ENCODE measurements at places on chromosomes 1 and 21.
A peak's percentile ranks its signal among the peaks of the same experiment; 100 is the strongest.

GRCh38 chr21:27787046-27787445 lies 820.2 kb upstream of the ADAMTS5 start:
- DNase-seq, result no peak

GRCh38 chr1:23505851-23506250 lies 21.9 kb upstream of the ASAP3 start:
- no peak for DNase-seq

DNA sequence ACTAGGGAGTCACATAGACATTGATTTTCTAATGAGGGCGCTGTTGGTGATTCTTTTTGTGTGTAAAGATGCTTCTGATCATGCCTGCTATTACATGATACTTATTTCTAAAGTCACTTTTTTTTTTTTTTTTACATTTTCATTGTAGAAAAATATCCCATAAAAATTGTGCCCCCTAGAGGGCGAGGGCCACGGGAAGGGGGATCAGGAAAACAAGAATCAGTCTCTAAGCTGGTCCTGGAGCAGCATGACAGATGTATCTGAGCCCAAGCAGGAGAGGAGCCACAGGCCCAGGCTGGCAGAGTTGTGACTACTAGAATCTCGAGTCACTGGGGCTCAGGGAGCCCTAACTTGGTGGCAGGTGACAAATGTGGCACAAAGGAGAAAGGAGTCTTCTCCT lies 28.1 kb downstream of the ZSCAN20 start:
- DNase-seq, result no peak

GRCh38 chr1:46592823-46593222 lies 11.2 kb downstream of the MKNK1 start:
- DNase-seq, result no peak

- DNase-seq, result no peak
Observed at GRCh38 chr1:57866998-57867397, 443.1 kb upstream of the DAB1 start.

DNA sequence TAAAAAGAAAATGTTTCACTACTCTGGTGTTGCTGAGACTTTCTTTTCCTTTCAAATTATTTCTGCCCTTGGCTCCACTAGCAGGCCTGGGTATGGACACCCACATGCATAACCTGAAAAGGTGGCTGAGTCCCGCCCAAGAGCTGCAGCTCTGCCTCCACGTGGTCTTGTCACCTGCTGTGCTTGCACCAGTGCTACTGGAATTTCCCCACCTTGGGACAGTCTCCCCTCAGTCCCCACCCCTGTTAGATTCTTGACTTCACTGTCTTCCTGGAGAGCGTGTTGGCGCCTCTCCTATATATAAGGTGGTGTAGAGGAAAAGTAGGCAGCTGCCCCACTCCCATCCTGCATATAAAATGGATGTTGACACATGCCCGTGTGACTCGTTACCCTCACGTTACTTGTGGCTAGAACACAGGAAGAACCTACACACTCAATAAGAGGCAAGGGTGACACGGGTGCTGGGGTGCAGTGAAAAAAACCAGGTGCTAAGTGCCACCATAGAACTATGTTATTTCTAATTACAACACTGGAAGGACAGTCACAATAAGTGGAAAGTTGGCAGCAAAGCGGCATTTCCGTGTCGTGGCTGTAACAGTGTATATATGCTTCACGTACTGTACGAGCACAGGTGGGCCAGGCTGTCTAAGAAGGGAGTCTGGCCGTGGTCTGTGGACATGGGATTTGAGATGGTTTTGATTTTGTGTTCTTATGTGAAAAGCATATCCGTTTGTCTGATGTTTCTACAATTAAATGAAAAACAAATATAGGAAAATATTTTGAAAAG lies 61.0 kb downstream of the POFUT2 start:
- peak; percentile 23 for DNase-seq

DNA sequence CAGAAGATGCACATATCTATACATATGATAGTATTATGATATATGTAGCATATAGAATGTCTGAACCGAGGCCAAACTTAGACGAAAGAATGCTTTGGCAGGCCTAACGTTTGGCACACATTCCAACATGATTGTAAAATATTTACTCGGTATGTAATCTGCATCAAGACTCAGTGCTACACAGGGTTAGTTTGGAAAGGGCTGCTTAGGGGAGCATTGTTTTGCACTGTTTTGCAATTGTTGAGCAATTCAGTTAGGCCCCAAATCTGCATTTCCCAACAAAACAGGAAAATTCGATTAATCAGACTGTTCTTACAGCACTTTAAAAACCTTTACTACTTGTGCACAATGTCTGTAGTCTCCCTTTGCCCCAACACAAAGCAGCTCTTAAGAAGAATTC lies 216.0 kb upstream of the NEGR1 start:
- DNase-seq, result no peak

DNA sequence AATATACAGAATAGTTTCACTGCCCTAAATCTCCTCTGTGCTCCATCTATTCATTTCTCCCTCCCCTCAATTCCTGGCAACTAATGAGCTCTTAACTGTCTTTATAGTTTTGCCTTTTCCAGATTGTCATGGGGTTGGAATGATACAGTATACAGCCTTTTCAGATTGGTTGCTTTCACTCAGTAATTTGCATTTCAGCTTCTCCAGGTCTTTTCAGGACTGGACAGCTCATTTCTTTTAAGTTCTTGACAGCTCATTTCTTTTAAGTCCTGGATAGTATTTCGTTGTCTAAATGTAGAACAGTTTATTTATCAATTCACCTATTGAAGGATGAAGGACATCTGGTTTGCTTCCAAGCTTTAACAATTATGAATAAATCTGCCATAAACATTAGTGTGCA lies 22.6 kb downstream of the KRTAP21-3 start:
- DNase-seq, result no peak

DNA sequence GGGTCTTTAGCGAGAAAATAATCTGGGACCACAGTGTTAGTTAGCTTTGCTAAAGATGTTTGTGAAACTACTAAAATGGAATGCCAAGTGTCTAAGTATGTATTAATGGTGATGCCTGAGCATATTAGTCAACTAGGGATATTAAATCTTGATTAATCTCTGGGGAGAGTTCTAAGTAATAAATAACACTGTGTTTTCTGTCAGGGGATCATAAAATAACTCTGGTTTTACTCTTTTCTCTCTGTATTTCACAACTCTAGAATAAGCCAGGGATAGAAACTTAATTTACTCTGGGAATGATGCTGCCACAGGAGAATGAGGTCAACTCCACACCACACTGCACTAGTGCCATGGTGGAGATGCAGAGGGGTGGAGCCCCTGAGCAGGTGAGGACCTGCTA lies 399.2 kb downstream of the PTBP2 start:
- no peak for DNase-seq

GRCh38 chr1:38006008-38006828 lies 904 bp upstream of the FHL3 start:
- no peak for DNase-seq

DNA sequence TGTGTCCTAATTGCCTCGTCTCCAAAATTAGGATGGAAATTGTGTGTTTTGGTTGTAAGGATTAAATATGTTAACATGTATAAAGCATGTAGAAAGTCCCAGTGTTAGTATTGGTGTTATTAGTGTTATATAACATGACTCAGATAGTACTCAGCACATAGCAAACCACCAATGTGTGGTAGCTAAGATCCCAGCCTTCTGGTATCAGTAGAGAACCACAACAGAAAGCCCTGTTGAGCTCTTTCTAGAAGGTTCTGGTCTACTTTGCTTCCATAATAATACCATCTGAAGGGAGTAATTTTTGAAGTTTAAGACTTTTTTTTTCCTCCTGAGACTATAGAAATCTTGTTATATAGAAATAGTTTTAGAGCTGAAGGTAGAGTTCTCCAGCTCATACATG lies 259.3 kb upstream of the SGIP1 start:
- DNase-seq, result peak; percentile 58

- no peak for DNase-seq
Observed at GRCh38 chr1:245229051-245229450, 74.3 kb downstream of the KIF26B start.

DNA sequence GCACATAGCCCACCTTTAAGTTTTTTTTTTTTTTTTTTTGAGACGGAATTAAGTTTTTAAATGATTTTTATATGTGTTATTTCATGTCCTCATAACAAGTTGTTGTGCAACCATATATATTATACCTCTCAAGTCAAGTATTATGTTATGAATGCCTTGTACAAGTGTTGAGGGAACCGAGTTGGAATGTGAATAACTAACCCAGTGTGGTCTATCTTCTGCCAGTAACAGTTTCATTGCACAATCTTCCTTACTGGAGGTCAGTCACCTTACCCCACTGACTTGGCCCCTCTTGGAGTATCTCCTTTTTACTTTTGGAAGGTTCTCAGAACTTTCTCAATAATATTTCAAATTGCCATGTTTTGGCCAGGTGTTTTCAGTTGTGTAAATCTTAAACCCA lies 201.9 kb downstream of the CACNA1E start:
- DNase-seq, result no peak

- DNase-seq, result no peak
Observed at GRCh38 chr1:180935326-180936109, 22.8 kb downstream of the KIAA1614 start.

GRCh38 chr1:33378524-33378923 lies 52.4 kb downstream of the PHC2 start:
- DNase-seq, result no peak

GRCh38 chr21:24470852-24471251 lies 1136.4 kb downstream of the MRPL39 start:
- DNase-seq, result no peak

GRCh38 chr1:232767305-232768074 lies 37.7 kb upstream of the MAP10 start:
- peak; percentile 28 for DNase-seq

- peak; percentile 51 for DNase-seq
Observed at GRCh38 chr1:179082333-179082998, 596 bp downstream of the TOR3A start.

DNA sequence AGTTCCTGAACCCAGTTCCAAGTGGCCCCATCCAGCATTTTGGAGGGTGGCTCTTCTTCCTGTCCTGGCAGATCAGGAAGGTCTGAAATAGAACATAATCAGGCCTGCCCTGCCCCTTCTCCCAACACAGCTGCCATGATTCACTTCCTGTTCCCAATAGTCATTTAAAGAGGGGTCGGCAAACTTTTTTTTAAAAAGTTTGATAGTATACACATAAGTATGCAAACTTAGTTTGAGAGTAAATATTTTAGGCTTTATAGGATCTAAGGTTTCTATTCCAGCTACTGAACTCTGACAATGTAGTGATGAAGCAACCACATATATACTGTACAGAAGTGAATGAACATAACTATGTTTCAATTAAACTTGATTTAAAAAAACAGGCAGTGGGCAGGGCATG lies 66.4 kb downstream of the LUZP1 start:
- DNase-seq, result no peak

- DNase-seq, result peak; percentile 86
Observed at GRCh38 chr1:36160949-36161485, 5.1 kb downstream of the MAP7D1 start.

DNA sequence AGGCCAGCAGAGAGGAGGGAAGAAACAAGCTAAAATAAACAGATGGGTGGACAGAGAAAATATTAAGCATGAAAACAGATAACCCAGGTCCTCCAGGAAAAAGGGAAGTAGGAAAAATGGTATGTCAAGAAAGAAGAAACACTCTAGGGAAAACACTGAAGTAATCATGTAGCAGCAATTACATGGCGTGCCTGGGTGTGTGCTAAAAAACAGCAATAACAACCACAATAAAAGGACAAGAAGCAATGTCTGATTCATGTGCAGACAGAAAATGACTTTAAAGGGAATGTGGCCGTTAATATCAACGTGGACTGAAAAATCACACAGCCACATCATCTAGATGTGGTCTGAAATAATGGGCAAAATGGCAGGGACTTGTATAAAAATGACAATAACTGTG lies 369.7 kb downstream of the PTBP2 start:
- no peak for DNase-seq

DNA sequence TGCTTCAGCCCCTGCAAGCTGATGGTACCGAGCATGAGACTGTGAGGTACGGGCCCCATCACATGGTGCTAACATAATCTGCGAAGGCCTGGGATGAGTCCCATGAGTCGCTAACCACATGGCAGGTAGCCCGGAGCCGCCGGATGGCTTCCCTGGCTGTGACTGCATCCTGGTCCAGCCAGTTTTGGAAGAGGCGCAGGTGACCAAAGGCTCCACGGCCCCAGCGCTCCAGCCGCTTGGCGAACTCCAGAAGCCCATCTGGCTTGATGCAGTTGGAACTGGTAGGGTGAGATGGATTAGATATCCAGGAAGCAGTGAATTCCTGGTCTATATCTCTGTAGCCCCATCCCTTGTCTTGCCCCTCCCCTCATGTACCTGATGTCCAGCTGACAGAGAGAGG lies 24.6 kb downstream of the LRRC41 start:
- no peak for DNase-seq

- no peak for DNase-seq
Observed at GRCh38 chr1:204314171-204314892, 45.4 kb downstream of the PLEKHA6 start.

GRCh38 chr1:112674440-112674985 lies at the start of gene MOV10:
TSS of gene MOV10 (plus strand) at chr1:112674659. CDS start at chr1:112674913, 254 bp downstream.
- DNase-seq, result peak; percentile 75

All from activated CD4-positive, alpha-beta T cell treated with anti-CD3 and anti-CD28 coated beads, Interleukin-2, Interleukin-6, amounts not matched to agents 100 ng/mL and 50 ng/mL, durations not matched to agents 16 hours and 8 hours (primary cell).